Iris pigment epithelial cell (primary cell): ENCODE measurements at places on chromosomes 16 and 17.

- no peak for DNase-seq
Measured at GRCh38 chr16:1708083-1708767, 2.2 kb downstream of the MAPK8IP3 start.

DNA sequence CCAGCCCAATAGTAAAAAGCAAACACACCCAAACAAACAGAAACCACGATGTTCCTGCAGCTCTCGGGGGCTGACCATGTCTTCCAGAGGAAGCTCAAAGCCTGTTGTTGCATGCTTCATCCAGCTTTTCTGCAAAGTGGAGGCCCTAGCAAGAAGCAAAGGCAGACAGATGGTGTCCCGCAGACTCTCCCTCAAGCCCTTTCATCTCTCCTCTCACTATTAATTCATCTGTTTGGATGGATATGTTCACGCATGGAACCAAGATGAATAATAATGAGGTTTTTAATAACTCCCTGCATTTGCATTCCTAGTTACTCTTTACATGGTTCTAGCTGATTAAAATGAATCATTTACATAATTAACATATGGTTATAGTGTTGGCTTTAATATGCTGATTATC is 36.6 kb downstream of the RBFOX1 start:
- DNase-seq = no peak

GRCh38 chr16:77344341-77344740 is 90.5 kb downstream of the ADAMTS18 start:
- no peak for DNase-seq

DNA sequence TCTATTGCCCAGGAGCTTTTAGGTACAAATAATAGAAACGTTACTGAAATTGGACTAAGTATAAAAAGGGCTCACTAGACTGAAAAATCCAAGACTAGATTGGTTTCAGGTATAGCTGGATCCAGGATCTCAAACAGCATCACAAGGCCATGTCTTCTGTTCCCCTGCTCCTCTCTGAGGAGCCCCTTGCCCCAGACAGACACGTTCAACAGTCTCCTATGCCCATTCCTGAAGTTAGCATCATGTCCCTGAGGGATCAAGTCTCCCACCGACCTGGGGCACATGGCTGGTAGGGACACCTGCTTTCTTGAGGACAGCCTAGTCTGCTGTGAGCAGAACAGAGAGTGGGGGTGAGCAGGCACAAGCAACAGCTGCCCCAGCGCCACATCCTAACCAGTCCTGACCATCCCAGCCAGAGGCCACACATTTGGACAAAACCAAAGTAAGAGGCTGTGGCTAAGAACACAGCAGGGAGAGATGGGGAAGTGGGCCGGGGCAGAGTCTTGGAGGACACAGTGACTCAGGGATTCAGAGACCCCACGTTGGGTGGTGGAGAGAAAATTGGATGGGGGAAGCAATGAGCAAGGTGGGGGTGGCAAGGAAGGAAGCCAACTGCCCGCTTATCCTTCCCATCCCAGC is 10.5 kb upstream of the MMP2 start:
- no peak for DNase-seq

DNA sequence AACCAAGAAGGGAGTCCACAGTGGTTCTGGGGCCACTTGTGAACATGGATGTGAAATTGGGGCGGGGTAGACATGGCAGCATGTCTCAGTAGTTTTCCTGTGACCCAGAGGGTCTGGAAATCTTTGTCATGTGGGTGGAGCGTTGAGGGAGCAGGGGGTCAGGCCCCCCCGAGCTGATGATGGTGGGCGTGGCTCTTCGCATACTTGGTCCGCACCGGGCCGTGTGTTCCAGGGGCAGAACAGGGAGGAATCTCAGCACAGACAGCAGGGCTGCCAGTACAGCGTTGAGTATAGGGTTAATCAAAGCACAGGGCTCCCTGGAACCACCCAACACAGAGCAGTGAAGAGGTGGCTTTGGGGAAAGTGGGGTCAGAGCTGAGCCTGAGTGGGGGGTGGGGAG is 267.5 kb downstream of the SEC14L1 start:
- no peak for DNase-seq

DNA sequence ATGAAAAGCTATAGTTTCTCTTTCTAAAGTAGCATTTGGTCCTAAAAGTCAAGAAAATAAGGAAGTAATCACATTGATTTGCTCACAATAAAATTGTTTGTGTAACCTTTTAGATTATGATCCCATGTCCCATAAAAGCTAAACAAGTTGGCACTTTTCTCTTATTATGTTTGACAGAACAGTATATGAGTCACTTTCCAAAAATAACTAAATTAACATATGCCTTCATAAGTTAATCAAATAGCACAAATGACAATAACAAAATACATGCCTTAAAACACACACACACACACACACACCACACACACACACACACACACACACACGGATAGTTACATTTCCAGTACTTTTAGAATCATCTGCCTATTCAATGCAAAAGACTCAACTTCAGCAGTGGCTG is 2.8 kb downstream of the MED13 start:
- no peak for DNase-seq
